ENCODE measurements at places on chromosomes 2 and 18.

- no peak for DNase-seq
Observed at GRCh38 chr2:62305421-62306176, 109.7 kb downstream of the B3GNT2 start.

DNA sequence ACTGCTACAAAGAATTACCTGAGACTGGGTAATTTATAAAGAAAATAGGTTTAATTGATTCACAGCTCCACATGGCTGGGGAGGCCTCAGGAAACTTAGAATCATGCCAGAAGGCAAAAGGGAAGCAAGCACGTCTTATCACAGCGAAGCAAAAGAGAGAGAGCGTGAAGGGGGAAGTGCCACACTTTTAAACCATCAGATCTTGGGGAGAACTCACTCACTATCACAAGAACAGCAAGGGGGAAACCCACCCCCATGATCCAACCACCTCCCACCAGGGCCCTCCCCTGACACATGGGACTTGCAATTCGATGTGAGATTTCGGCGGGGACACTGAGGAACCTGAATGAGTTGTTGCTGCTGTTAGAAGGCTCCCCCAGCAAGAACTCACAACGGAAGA lies 220.2 kb upstream of the PIEZO2 start:
- DNase-seq: no peak

DNA sequence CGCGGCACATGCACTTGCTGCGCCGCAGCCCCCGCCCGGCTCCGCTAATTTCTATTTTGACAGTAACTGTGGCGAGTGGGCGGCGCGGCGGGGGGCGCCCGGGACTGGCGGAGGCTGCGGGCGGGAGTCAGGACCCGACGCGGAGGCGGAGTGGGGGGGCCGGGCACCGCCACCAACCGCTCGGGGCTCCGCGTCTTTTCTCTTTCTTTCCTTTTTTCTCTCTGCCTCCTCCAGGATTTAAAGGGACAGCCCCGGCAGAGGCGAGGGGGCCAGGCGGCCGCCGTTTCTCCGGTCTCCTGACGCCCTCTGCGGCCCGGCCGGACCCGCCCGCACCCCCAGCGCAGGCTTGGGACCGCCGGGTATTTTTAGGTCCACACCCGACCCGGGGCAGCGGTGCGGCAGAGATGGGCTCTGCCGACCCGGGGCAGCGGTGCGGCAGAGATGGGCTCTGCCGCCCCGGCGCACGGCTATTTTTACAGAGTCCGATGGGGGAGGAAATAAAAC lies 460 bp upstream of the ZBTB7C start:
- no peak for DNase-seq

- no peak for DNase-seq
Observed at GRCh38 chr2:114031605-114032505, 142.0 kb downstream of the ACTR3 start.

DNA sequence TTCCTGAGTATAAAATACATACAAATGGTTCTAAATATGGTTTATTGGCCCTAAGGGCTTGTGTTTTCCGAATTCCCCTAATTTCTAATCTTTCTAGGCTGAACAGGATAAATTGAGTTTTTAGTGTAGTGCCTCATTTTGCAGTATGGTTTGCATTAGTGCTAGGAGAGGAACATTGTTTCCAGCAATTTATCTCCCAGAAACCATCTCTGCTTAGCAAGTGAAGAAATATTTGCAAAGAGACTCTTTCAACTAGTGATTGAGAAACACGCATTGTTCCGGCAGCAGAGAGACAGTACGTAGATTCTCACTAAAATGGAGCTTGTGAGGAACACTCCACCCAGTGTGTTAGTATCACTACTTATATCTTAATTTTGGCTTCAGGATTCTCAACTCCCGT lies 177.8 kb upstream of the EPAS1 start:
- DNase-seq: peak; percentile 92

DNA sequence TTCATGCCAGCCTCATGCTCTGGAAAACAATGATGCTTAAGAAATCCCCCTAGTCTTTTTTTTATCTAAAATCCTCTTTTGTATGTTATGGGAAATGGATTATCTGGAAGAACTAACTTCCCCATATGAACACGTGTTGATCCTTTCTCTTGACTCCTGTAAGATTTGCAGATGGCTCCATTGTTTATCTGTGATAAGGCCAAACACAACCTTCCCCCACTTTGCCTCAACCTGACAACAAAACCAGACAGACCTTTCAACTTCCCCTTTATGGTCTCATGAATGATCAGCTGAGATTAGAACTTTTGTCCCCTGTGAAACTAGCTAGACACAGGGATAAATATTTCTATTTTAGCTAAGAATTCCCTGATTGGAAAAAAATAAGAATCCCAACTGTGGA lies 828.0 kb upstream of the CDH2 start:
- DNase-seq: peak; percentile 18

GRCh38 chr2:151654891-151655290 lies 79.4 kb downstream of the NEB start:
- no peak for DNase-seq

DNA sequence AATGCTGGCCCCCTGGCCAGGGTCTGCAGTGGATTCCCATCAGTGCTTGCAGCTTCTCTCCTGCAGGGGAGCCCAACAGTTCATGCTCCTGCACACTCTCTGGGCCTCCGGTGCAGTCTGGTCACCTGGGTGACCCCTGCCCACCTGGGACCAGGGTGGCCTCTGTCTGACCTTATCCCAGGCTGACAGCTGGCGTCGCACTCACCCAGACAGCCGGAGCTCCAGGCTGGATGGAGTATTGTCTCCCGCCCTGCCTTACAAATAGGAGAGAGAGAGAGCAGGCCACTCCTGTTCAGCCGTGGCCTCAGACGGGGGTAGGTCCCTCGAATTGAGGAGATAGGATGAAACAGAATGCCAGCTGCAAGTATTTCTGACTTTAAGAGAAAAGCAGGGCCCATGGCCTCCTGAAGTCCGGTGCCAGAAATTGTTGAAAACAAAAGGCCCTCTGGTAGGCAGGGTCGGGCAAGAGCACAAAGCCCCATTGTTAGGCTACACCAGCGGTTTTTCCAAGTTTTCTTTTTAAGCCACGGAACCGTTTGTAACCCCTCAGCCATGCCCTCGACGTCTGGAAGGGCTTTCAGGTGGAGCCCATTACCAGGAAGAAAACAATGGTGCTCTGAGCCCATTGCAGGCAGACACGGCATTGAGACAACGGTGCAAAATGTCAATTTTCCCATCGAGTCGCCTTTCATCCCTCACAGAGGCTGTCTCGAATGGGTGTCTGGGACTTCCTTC lies 258.4 kb downstream of the BCL11A start:
- DNase-seq: no peak

- no peak for DNase-seq
Observed at GRCh38 chr2:17336458-17336857, 181.8 kb downstream of the RAD51AP2 start.

GRCh38 chr2:38215522-38215921 lies 139.6 kb upstream of the CYP1B1 start:
- peak; percentile 10 for DNase-seq

DNA sequence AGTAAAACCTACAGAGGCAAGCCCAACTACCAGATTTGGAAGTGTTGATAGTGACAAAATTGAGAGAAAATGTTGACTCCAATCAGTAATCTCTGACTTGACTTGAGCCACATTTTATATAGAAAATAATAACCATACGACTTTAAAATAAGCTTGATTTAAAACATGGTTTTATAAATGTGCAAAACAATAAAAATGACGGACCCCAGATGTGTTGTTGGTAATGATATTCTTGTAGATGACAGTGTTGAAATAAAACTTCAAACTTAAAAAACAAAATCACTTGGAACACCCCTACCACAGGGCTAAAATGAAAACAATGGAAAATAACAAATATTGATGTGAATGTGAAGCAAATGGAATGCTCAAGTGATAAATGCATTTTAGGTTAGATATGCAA lies 188.1 kb downstream of the SRBD1 start:
- DNase-seq: no peak

DNA sequence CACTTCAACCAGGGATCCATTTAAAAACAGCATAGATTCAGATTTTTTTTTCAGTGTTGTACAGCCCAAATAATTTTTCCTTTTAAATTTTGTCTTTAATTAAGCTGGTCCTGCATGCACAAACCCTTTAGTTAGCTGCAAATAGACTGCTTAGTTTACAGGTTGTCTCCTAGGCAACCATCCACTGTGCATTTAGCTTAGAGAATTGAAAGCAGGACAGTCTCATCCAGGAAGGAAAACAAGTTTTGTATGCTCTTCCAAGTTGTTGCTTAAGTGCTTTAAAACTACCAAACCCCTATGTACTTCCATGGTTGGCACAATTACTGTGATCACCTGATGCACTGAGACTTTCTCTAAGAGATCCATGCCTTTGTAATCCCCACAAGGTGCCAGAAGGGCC lies at the start of gene MAP3K19:
Gene MAP3K19 (minus strand): TSS at position 148 of the 400 bp plus-strand sequence. CDS start 22,800 bp downstream, outside the sequence.
- DNase-seq: peak; percentile 4

GRCh38 chr2:205077159-205077558 lies 531.9 kb downstream of the PARD3B start:
- DNase-seq: no peak

GRCh38 chr2:219420687-219421086 lies 2.5 kb downstream of the DES start:
- DNase-seq: no peak

GRCh38 chr2:96095116-96095636 lies 21.2 kb downstream of the ADRA2B start:
- DNase-seq: no peak

GRCh38 chr18:13315000-13315399 lies 96.4 kb downstream of the LDLRAD4 start:
- no peak for DNase-seq

DNA sequence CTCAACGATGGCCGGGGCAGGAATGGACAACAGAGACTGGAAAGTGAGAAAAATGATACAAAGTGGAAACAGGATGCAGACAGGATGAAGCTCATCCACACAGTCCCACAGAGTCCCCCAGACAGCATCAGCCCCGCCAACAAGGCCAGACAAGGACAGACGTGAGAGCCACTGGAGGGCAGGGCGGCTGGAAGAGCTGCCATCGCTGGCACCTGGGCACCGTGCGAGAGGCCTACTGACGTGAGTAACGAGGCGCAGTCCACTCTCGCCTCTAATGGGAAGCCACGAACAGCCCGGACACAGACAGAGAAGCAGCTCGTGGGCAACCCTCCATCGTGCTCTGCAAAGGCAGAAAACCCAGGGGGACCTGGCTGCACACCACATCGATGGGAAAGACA lies 17.1 kb downstream of the HDAC4 start:
- DNase-seq: no peak

- DNase-seq: peak; percentile 74
Observed at GRCh38 chr2:162086904-162087303, 12.9 kb upstream of the DPP4 start.

GRCh38 chr2:134683561-134684112 lies 35.2 kb downstream of the TMEM163 start:
- peak; percentile 17 for DNase-seq

DNA sequence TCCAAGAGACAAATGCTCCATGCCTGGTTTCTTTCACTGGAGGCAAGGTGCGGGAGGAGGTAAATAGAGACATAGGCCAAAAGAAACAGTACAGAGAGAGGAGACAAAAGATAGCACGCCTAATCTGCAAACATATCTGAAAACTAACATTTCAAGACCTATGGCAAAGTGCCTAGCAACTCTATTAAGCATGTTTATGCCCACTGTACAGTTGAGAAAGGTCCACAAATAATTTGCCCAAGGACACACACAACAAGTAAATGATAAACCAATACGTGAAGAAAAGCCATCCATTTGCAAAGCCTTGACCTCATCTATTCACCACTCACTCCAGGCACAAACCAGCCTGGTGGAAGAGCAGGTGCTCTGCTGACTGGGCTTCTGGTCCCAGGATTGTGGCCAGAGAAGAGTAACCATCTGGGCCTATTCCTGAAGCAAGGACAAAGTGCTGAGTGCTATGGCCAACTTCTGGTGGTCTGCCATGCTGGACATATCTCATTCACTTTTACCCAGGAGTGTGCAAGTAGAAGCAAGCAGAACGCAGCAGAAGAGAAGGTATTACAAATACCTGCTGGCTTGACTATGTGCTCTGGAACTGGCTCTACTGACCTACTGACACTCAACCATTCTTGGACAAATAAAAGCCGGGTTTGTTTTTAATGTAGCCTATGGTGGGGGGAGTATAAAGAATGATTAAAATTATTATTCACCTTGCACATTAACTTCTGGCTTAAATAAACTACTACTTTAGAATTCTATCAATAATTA lies 25.3 kb downstream of the TMEM131 start:
- no peak for DNase-seq

DNA sequence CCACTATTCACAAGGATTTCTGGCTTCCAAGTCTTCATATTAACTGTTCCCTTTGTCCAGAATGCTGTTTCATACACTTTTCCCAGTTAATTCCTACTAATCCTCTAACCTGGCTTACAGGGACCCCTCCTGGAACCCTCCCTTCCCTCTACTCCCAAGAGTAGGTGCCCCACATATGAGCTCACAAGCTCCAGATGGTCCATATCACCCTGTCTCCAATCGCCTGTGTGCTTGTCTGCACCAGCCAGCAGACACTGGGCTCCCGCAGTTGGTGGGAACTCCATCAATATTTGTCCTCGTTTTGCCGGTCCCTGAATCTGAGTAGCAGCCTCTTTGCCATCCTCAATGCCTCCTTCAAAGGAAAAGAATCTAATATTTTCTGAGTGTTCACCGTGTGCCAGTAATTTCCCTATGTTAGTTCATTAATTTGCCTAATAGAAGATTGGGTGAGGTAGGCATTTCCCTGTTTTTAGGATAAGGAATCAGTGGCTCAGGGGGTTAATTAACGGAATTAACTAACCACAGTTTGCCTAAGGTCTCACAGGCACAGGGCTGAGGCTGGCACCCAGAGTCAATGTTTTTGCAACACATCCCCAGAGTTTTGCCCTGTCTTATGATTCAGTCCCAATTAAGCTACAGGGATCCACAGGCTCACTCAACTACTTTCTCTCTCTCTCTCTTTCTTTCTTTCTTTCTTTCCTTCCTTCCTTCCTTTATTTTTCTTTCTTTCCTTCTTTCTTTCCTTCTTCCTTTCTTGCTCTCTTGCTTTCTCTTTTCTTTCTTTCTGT lies 141.6 kb upstream of the CYP1B1 start:
- DNase-seq: peak; percentile 14
